ENCODE measurements at places on chromosomes 16 and 17.
A peak's percentile ranks its signal among the peaks of the same experiment; 100 is the strongest.

DNA sequence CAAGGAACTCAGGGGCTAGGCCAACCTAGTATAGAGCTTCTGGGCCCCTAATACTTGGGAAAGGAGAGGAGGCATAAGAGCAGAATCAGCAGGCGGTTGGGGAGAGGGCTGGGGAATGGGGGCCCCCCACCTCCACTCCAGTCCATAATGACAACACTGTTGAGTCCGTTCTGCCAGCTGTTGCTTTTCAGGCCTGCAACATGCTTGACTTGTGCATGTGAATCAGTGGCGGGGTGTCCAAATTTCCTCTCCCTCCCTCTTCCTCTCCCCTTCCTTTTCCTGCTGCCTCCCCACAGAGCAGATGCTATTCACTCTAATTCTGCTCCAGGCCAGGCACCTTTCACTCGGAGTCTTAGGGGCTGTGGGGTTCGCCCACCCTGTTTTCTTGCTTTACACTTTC is 31.7 kb downstream of the SGSM2 start:
- no peak for DNase-seq

GRCh38 chr17:43439041-43439440 is 40.2 kb downstream of the ARL4D start:
- DNase-seq = no peak

DNA sequence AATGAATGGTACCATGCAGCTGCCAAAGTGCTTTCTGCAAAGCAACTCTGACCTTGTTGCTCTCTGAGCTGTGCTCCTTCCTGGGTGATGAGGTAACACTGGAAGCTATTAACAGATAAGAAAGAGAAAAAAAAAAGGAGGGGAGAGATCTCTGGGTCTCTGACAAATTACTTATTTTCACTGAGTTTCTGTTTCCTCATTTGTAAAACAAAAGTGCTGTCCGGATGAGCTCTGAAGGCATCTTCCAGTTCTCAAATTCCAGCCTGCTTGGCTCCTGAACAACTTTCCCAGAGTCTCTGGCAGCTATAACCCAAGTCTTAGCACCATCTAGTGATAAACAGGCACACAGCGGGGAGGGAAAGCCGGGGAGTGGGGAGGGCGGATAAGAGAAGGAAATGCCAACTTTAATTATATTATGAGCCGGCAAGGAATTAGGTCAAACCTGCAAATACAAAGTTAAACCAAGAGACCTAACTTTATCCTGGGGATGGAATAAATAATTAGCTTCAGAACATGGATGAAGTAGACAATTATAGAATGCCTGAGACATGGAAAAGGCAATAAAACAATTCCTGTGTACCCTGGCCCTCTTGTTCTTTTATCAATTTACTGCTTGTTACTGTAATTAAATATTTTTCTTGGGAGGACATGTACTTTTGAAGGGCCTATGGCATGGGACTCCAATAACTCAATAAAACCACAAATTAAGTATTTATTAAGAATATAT is 61.3 kb upstream of the KIFC3 start:
- no peak for DNase-seq

GRCh38 chr17:12269751-12270150 is 249.1 kb downstream of the MAP2K4 start:
- DNase-seq = no peak

- DNase-seq = no peak
Observed at GRCh38 chr17:8934346-8934745, 31.2 kb downstream of the PIK3R5 start.

- DNase-seq = no peak
Observed at GRCh38 chr17:19948116-19948943, 29.3 kb downstream of the AKAP10 start.

- no peak for DNase-seq
Observed at GRCh38 chr17:49290690-49291359, 60.2 kb upstream of the PHOSPHO1 start.

DNA sequence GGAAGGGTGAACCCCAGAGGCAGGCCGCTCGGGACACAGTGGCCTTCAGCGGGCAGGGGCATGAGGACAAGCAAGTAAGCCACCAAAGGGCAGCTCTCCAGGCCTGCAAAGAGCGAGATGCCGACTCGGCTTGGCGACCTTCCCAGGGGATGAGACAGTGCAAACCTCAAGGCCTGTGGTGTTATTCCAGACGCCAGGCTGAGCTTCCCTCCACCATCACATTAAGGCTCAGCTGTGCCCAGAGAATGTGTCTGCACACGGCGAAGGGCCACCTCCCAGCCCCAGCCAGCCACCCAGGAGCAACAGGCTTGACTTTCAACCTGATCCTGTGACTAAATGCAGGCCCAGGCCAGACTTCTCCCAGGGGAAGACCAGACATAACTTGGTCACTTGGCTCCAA is 251.4 kb downstream of the SOX9 start:
- DNase-seq = no peak

- DNase-seq = no peak
Observed at GRCh38 chr16:50615891-50616290, 65.2 kb downstream of the SNX20 start.

GRCh38 chr16:77660311-77660710 is 62.0 kb upstream of the NUDT7 start:
- DNase-seq = no peak

- no peak for DNase-seq
Observed at GRCh38 chr17:28343491-28343932, 8.0 kb downstream of the TNFAIP1 start.

GRCh38 chr17:19387921-19388521 is 1.0 kb upstream of the MFAP4 start:
- no peak for DNase-seq

GRCh38 chr16:9706217-9706836 is 475.9 kb downstream of the GRIN2A start:
- no peak for DNase-seq

DNA sequence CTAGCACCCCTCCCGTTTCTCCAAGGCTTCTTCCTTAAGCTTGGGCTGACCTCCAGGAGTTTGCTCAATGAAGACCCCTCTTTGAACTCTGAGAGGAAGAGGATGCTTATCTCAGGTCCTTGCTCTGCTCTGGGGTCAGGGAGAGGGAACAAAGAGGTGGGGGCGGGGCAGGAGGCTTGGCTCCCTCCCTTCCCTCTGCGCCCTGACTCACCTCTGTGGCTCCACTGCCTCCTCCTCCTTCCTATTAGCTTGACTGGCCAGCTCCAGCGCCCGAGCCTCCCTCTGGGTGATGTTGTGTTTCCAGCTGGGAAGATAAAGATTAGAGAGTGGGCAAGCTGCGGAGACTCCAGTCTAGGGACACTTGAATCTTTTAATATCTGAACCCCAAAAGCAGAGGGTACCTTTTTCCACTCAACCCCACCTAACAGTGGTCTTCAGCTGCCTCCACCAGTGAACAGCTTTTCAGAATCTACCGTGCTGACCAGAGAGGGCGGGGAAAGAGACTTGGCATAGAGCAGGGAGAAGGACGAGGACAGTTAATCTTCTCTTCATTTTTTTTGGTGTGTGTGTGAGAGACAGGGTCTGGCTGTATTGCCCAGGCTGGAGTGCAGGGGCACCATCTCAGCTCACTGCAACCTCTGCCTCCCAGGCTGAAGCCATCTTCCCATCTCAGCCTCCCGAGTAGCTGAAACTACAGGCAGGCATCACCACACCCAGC is 6.7 kb downstream of the GIP start:
- no peak for DNase-seq

GRCh38 chr16:87845213-87845612 is 24.1 kb downstream of the SLC7A5 start:
- DNase-seq = no peak

DNA sequence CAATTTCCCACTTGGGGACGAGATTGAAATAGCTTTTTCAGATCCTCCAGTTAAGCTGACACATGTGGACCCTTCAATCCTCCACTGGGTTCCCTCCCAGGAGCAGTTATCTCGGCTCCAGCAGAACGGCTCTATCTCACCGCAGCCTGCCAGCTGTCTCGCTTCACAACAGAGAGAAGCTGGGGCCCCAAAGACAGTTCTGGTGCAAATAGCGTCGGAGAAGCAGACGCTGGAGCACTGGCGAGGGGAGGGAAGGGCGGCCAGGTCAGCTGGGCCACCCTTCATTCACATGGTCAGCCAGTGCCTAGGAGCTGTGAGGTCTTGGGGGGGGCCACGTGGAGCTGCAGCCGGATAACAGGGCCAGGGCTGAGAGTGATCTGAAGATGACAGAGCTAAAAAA is 141.3 kb upstream of the SDK2 start:
- no peak for DNase-seq

- DNase-seq = no peak
Observed at GRCh38 chr17:7250695-7251627, 573 bp downstream of the CTDNEP1 start.

DNA sequence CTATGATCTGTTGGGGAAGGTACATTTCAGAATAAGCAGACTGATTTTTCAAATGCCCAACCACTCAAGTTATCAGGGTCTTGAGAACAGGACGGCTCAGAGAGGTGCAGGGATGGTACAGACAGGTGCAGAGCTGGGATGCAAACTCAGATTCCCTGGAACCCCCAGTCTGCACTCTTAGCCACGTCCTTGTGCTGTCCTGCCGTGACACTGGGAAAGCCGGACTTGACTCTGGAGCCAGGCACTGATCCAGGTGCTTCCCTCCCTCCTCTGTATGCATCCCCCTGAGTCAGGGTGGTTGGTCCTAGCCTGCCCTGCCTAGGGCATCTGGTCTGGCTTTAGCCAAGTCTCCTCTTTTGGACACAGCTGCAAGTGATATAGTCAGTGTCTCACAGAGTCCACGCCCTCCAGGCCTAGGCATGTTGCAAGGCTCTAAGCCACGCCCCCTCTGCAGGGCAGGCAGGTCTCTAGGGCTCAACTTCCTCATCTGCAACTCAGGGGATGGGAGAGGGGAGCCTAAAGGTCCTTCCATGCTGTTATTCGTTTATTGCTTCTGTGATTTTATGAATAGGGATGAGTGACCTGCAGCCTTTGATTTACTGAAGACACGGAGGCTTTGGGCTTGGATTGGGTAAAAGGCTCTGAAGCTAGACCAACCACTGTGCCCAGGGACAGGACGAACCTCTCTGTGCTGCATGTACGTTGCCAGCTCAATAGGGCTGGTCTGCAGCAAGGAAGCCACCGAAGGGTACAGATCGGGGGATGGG is 97.3 kb downstream of the SDK2 start:
- no peak for DNase-seq

DNA sequence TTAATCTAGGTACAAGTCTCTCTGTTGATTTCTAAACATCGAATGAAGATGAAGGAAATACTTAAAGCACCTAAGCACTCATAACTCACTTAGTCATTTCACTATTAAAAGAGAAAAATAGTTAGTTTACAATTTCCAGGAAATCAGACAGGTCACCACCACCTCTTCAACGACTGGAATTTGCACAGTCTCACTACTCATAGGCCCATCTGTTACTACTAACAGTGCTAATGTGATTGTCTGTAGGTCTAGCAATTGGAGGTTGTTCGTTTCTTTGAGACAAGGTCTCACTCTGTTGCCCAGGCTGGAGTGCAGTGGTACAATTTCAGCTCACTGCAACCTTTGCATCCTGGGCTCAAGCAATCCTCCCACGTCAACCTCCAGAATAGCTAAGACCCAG is 444.6 kb downstream of the MAF start:
- DNase-seq = no peak

- no peak for DNase-seq
Observed at GRCh38 chr17:57881783-57882351, 32.0 kb upstream of the MRPS23 start.

GRCh38 chr16:678209-678857 is 1.9 kb upstream of the STUB1 start:
- DNase-seq = no peak

GRCh38 chr17:9661027-9661426 is 15.7 kb downstream of the USP43 start:
- DNase-seq = no peak

DNA sequence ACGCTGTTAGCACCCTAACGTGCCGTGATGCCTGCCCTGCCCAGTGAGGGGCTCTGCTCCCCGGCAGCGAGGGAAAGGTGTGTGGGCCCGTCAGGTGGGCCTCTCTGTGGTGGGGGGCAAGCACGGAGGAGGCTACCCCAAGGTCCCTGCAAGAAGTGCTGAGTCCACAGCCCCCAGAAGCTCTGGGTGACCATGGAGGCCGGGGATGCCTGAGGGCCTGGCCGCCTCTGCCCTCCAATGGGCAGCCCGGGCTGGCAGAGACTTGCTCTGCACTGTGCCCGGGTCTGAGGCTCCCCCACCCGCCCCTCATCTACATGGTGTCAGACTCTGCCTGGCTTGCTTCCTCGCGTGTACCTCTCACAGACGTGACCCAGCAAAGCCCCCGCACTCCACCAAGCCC is 12.2 kb downstream of the SLC38A10 start:
- DNase-seq = no peak

GRCh38 chr16:81873843-81874752 is 95.0 kb downstream of the PLCG2 start:
- peak; percentile 37 for DNase-seq

GRCh38 chr16:30004811-30005242 is 6.0 kb downstream of the DOC2A start:
- no peak for DNase-seq

DNA sequence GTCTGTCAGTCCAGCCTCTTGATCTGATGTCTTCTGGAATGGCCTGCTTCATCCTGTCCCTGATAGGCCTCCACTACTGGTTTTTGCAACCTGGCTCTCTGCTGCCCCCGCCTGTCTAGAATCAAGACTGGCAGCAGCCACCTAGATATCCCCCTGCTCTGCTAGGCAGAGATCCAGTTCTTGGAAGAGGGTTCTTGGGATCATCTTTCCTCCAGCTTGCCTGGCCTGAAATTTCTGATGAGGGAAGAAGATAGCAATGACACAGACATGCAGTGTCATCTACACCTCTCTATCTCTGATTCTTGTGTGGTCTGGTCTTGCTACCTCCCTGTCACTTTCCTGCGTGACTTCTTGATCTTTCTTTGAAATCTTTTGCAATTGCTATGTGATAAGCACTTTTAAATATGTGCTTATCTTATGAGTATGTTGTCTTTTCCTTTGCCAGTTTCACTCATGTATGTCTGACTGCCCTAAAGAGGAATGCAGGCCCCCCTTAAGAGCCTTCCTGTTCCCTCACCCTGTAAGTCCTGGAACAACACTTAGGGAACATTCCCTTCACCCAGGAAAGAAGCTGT is 20.3 kb upstream of the NFATC3 start:
- DNase-seq = no peak

DNA sequence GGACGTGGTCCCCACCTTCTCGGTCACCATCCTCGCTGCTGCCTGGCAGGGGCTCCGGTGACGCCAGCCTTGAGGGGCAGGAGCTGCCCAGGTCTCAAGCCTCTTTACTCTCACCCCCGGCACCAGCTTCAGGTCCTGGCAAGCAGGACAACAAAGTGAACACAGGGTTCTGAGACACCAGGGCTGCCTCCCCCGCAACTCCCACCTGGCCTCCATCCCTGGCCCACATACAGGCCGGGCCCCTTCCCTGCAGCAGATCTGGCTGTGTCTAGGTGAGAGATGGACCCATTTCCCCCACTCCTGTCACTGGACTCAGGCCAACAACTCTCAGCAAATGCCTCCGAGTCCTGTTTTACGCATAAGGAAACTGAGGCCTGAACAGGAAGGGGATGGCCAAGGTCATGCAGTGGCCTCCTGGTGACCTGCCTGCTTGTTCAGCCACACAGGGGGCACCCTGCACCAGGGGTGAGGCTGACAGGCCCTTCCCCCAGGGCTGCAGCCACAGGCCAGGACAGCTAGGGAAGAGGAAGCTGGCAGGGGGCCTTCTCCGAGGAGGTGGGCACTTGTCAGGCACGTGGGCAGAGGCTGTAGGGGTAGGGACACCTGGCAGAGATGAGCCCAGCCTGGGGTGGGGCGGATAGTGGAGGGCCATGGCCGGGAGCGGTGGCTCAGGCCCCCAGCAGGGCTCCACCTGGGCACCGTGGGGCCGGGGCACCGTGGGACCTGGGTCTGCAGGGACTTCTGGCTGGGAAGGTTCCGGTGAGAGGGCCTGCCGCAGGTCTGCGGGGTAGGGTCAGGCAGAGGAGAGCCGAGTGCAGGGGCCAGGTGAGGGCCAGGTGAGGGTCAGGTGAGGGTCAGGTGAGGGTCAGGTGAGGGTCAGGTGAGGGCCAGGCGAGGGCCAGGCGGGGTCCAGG is 46.7 kb upstream of the PVALEF start:
- no peak for DNase-seq
